MCF 10A (cell line): ENCODE measurements at places on chromosomes 1 and 21. TPM values are rescaled to one million over a fixed set of nuclear protein-coding genes. Genes with fewer than 3 reads are reported as not detected.

GRCh38 chr1:197374428-197374827, 106.4 kb downstream of the CRB1 start:
- no peak for DNase-seq

DNA sequence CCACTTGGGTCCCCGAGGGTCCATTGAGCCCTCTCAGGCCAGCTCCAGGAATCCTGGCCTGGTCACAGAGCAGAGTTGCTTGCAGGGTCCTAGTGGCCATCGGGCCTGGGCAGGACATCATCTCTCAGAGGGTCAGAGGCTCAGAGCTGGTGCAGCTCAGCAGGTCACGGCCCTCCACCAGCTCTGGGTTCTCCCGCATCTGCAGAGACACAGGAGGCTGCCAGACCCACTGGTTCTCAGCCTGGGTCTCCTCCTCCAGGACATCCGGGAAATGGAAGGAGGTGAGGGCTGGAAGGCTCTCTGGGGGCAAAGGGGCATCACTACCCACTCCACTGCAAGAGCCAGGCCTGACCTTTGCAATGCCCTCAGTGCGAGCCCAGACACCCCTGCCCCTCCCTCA, 6.5 kb downstream of the TMEM54 start:
- DNase-seq: no peak

DNA sequence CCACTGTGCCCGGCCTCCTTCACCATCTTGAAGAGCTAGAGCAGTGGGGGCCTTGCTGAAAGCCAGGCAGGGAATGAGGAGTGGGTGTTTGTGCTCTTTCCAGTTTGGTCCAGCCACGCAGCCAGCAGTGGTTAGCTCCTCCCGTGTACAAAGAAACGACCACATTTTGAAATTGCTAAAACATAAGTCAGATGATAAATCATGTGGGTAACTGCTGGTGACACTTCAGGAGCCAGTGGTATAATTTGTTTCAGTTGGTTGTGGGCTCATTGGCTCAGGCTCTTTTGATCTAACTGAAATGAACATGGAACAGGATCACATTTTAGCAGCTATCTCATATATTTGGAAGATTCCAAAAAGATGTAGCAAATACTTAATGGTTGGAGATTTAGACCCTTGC, 87.6 kb downstream of the MTR start:
- no peak for DNase-seq

DNA sequence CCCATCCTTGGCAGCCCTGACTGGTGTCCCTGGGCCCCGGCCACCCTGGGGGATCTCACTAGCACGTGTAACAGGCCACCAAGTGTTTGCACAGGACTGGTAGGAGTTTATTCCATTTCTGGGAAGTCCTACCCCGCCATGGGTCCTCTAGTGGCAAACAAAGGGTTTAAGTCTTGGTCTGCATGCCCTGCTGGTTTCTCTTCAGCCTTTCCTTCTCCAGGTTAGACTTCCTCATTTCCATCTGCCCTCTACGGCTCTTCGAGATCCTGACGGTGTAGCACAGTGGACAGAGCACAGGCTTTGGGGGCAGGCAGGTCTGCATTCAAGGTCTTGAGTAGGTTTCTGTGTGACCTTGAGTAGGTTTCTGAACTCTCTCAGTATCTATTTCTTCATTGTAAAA, 2.8 kb downstream of the AGTRAP start:
- no peak for DNase-seq

DNA sequence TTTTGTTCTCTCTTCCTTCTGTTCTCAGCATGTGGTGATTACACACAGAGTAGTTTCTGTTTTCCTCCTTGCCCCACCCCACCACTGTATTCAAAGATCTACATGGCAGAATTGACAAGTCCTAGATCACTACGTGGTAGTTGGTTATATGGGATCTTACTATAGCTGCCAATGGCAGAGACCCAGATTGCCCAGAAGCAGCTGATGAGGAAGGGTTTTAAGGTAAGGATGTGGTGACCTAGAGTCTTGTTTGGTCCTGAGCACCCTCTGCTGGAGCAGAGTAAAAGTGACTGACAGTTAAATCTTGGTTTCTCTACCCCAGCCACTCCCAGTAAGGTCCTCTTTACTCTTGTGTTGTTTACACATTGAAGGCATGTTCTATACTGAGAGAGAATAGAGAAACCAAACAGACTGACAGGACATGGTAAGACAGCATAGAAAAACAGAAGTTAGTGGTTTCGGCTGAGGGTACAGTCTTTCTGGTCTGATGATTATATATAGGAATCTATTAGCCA, 22.8 kb upstream of the STRIP1 start:
- peak; percentile 73 for DNase-seq

DNA sequence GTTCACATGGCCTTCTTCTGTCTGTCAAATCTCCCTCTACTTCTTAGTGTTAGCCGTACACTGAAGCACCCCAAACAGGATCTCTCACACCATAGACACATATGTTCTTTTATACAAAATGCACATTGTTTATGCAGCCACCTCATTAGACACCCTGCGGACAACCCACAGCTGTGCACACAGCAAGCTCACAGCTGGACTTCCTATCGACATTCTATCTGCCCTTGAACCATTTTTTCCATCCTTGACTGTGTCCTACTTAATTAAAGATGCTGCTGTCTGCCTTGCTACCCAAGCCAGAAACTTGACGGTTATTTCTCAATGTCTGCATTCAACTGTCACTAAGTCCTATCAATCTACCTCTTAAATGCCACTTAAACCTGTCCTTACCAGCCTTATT, 3.2 kb upstream of the ZBTB21 start:
- no peak for DNase-seq

- DNase-seq: no peak
Observed at GRCh38 chr1:40309374-40310128, 7.5 kb downstream of the COL9A2 start.

- peak; percentile 91 for DNase-seq
Observed at GRCh38 chr1:93846992-93847810, 31.8 kb downstream of the DNTTIP2 start.

DNA sequence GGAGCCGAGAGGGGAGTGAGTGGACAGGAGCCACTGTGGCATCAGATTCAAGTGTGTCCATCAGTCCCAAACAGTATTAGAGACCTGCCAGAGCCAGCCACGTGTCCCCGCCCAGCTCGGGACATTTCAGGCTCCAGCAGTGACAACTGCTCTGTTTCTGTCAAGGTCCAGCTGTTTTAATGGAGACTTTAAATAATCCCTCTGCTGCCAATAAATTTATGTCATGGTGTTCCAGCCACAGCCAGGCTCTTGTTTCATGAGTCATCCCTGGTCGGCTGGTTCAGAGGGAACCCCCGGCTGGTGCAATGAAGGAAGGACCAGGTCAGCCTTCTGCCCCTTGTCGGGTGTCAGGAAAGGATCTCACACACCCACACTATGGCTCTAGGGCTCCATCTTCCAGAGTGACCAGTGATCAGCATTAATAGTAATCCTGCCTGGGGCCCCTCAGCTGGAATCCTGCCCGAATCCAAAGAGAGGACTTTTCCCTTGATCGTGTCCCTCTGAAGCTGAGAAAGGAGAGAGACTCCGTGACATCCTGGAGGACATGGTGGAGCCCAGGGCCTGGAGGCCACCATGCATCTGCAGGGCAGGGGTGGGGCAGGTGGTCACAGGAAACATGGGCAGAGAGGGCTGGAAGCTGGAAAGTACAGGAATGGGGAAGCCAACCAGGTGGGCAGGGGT, 197.3 kb downstream of the MATN1 start:
- DNase-seq: peak; percentile 84

DNA sequence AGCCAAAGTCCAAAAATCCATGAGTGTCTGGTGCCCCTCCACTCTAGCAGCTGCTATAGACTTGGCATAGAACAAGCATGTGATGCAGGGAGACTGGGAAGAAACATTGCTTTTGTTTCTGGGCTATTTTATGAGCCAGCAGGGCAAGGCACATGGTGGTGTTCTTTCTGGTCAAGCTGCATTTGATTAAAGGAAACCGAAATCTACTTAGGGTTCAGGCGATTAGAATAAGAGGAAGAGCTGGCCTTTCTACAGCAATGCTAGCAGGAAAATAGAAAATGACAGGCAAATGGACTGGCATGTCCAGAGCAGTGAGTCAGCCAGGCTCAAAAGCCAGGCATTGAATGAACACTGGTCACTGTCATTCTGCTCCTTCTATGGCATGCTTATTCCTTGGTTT, 28.5 kb upstream of the ARHGAP29 start:
- DNase-seq: no peak

DNA sequence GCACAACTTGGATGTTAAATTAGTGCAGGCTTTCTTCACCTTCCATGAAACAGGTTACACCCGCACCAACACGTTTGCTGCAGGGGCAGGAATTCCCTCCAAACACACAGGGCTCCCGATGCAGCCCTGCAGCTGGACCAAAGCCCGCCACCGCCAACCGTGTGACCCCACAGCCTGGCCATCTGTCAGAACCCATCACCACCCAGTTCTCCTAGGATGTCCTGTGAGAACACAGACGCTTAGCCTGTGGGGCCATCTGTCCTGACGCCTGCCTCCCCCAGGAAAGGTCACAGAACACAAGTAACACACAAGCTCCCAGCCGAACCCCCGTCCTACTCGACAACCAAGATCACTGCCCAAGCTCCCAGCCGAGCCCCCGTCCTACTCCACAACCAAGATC, 108.1 kb downstream of the NPHP4 start:
- no peak for DNase-seq

Gene FLG2
- total RNA-seq: not detected in 2 replicates

Gene HSPG2
- 51.2 and 58.9 TPM in 2 replicates for total RNA-seq

Gene KIF14
- total RNA-seq: 13.4 and 25.5 TPM in 2 replicates

Gene CGN
- total RNA-seq: 0.32 and 0.33 TPM in 2 replicates

Gene AQP10
- not detected in 2 replicates for total RNA-seq

Gene KRTAP13-2
- total RNA-seq: not detected in 2 replicates

Gene BACE2
- 21.3 and 22.0 TPM in 2 replicates for total RNA-seq
